ENCODE measurements at places on chromosomes 1 and 21.

DNA sequence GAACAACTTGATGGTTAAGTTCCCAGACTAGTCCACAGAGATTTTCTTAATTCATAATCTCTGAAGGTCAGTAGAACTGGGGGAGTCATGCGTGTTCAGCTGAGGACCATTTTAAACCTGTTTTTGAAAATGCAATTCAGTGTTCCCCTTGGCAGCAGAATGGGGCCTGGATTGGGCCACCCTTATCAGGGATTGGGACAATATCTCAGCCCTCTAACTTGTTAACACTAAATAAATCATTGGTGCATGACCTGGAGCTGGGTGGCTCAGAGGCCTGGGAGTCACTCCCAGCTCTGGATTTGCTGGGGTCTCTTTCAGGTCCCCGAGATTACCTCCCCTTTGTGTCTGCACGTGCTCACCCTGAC is 55.3 kb downstream of the MRPS6 start:
- DNase-seq = no peak

DNA sequence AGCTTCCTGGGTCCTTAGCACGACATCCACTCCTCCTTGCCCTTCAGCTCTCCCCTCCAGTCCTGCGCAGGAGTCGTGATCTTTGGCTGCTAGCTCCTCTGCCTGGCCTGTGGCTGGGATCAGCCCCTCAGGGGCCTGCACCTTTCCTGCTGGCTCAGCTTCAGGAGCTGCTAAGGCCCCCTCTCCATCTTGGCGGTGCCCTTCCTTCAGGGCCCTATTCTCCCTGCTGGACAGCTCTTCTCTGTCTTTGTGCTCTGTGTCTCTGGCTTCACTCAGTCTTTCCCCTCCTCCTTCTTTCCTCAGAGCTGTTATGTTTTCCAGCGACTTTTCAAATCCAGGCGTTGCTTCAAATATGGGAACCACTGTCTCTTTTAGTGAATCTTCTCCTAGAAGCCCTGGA is 59.5 kb upstream of the LRRC53 start:
- DNase-seq = no peak

DNA sequence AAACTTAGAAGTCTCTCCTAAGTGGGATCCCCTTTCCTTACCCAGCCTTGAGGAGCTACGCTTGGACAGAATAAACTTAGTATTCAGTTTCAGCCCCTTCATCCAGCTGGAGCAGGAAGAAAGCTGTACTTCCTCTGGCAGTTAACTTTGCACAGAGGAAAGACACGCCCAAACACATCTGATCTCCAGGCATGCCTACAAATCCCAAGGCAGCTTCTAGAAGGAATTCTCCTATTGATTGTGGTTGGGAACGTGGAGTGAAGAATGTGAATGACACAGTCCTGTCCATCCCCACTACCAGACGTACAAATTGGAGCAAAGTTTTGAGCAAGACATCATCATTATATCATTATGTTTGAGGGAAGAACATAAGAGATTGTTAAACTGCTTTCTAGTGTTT is 6.6 kb upstream of the AK4 start:
- DNase-seq = no peak

- DNase-seq = no peak
These were observed 61.5 kb downstream of the PSMG1 start for GRCh38 chr21:39121600-39122355.

- no peak for DNase-seq
These were observed 465.6 kb downstream of the SIPA1L2 start for GRCh38 chr1:232164078-232164963.

DNA sequence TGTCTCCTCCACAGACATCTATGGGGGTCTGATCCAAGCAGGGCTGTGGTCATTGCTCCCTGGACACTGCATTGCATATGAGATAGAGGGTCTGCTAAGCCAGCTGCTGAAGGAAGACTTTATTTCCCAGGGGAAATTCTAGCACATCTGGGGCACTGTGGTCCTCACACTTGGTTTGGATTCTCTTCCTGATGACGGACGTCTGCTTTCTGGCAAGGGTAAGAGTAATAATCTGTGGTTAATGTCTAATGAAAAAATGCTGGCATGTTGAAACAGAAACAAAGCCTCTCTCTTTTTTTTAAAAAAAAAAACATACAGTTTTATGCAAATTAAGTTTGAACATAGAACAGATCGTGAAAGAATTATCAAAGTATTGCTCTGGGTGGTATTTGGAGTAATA is 553.9 kb downstream of the DPYD start:
- no peak for DNase-seq

GRCh38 chr1:68173283-68173935 is 58.9 kb downstream of the WLS start:
- no peak for DNase-seq

GRCh38 chr1:150577557-150578271 is 1.7 kb downstream of the MCL1 start:
- DNase-seq = peak; percentile 57

GRCh38 chr1:14602136-14602535 is 3.7 kb downstream of the KAZN start:
- DNase-seq = no peak
